ENCODE measurements at places on chromosomes 16 and 17. TPM values are rescaled to one million over a fixed set of nuclear protein-coding genes. Genes with fewer than 3 reads are reported as not detected.

Gene STX1B
- 1.6 TPM for total RNA-seq

Gene SGCA
- total RNA-seq = 2.5 TPM

Gene LPO
- total RNA-seq = not detected

Gene SLFN12
- 0.09 TPM for total RNA-seq

Gene LYZL6
- total RNA-seq = not detected

Gene PTGES3L
- 1.2 TPM for total RNA-seq

Gene BRCA1
- 26.2 TPM for total RNA-seq

Gene PSMD7
- 144 TPM for total RNA-seq

Gene HNF1B
- total RNA-seq = 25.6 TPM

Gene C1QTNF1
- total RNA-seq = 38.0 TPM

Gene HSD17B2
- not detected for total RNA-seq

Gene PSMD12
- total RNA-seq = 97.4 TPM

Gene PRSS8
- 0.57 TPM for total RNA-seq

Gene CIAPIN1
- total RNA-seq = 82.1 TPM
